CD4-positive, alpha-beta T cell treated with Interleukin-4 for 1 hour (primary cell): ENCODE measurements at places on chromosomes 3 and 15.

DNA sequence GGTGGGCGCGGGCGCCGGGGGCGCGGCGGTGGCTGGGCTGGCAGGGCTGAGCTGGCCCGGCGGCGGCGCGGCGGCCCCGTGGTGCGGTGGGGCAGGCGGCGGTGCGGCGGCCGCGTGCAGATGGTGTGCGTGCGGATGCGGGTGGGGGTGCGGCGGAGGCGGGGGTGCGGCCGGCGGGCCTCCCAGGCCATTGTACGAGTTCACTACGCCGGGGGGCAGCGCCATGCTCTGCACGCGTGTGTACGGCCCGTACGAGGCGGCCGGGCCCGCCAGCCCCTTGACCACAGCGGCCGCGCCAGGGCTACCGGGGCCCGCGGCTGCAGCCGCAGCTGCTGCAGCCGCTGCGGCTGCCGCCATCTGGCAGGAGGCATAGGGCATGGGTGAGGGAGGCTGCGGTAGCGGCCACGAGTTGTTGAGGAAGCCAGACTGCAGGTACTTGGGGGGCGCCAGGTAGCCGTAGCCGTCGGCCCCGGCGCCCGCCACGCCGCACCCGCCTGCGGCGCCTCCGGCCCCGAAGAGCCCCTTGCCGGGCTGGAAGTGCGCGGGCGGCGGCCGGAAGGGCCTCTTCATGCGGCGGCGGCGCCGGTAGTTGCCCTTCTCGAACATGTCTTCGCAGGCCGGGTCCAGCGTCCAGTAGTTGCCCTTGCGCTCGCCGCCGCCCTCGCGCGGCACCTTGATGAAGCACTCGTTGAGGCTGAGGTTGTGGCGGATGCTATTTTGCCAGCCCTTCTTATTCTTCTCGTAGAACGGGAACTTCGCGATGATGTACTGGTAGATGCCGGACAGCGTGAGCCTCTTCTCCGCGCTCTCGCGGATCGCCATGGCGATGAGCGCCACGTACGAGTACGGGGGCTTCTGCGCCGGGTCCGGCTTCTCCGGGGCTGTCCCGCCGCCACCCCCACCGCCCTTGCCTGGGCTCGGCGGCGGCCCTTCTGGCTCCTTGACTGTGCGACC lies 951 bp downstream of the FOXL2 start:
- DNase-seq = no peak

DNA sequence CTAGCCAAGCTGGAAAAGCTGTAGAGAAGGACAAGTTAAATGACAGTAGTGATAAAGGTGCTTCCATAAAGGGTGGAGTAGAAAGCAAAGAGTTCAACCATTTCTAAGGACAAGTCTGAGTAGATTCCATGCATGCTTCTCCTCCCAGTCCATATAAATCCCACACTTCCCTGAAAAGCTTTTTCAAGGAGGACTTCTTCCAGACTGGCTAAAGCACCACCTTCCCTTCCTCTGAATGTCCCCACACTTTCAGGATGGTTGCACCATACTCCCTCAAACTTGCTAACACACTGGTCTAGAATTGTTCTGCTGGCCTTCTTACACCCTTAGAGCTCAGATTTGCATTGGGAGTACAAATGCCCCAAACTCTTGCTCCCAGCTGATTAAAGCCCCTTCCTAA lies 40.9 kb downstream of the FBN1 start:
- no peak for DNase-seq

DNA sequence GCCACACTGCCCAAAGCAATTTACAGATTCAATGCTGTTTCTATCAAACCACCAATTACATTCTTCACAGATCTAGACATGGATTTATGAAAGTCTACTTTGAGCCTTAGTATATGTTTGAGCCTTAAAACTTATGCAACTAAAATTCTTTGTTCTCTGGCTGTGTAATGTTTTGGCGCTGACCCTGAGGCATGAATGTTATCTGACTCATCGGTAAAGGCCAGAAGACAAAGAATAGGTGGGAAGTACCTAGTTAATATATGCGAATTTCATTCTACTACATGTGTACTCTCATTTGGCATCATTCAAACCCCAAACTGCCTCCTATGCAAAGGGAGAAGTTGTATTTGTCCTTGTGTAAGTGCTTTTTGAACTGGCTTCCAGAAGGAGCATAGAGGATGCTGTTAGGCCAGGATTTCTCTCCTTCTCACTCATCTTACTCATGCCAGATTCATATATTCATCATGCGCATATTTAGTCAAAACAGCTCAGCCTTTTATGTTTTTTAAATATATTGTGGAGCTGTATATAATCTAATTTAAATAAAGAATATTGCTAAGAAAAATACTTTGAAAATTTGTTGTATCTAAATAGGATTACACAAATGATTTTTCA lies 204.2 kb downstream of the NFKBIZ start:
- DNase-seq = no peak

DNA sequence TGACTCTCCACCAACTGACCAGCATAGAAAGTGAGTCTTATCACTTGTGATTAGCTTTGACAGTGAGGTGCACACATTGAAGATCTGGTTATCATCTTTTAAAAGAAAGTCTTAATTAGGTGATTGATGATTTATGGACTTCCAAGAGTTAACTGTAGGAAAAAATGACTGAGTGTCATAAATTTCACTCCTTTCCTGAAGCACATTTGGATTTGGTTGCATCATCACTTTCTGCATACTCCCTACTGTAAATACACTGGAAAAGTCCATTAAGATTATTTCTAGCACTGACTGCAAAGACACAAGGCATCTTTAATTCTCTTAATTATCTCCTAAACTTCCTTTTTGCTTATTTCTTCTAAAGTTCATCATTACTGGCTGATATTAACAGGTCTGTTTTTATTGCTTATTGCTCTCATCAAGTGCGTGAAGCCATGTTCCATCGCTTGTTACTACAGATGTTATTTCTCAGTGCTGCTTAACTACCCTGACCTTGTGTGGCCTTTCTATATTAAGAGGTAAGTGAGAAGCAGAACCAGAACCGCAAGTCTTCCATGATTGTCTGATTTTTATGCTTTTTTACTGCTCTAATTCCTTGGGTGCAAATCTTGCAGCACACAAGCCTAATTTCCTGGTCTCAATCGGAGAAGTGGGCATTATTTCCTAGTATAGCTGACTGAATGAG lies 153.2 kb downstream of the MEIS2 start:
- DNase-seq = no peak

GRCh38 chr3:13623101-13623654 lies 74.3 kb downstream of the FBLN2 start:
- DNase-seq = no peak

DNA sequence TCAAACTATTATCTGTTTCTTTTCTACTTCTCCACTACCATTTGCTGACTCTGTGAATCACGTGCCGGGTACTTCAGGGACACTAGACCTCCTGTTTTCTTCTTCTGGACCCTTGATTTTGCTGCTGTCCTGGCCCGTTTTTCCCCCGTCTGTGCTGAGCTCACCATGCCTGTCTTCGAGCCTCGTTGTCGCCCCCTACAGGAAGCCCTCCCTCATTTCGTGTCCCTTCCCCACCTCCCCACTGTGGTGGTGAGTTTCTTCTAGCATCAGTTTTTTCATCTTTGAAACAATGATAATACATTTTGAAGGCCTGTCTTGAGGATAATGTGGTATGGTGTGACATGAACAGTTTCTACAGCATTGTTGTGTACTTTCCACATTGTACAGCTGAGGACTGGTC lies 12.8 kb downstream of the GABRG3 start:
- DNase-seq = no peak

DNA sequence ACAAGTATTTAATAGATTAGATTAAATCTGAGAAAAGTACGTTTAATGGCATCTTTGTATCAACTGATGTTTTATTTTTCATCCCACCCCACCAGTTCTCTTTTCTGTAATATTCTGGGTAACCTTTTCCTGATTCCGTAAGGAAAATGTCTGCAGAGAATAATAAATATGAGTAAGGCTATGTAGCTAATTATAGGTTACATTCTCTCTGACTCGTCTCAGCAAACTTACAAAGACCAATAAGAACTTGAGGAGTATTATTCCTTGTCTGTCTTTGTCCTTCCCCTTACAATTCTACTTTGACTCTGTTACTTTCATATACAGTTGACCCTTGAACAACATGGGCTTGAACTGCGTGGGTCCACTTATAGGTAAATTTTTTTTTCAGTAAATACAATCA lies 12.1 kb downstream of the SNAP23 start:
- no peak for DNase-seq

GRCh38 chr3:111874177-111874820 lies 15.2 kb downstream of the PHLDB2 start:
- no peak for DNase-seq

GRCh38 chr3:143850877-143851276 lies 2.6 kb upstream of the SLC9A9 start:
- no peak for DNase-seq

DNA sequence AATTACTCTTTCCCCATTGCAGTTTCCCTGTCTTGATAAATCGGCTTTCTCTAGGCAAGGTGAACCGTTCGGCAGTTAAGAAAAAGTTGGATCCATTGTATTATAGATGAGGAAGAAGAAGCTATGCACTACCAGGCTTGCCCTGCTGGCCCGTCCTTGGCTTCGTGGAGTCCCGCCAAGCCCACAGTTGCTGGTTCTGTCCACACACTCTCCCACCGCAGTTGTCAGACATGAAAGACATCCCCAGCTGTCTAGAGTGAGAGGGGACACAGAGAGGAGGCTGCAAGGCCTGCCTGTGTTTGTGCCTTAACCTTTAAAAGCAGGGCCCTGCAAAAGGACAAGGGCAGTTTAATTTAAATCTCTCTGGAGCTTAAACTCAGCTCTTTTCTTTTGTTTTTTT lies 47.2 kb upstream of the PLCL2 start:
- DNase-seq = no peak

- no peak for DNase-seq
Observed at GRCh38 chr15:53976844-53977392, 1.3 kb upstream of the UNC13C start.

DNA sequence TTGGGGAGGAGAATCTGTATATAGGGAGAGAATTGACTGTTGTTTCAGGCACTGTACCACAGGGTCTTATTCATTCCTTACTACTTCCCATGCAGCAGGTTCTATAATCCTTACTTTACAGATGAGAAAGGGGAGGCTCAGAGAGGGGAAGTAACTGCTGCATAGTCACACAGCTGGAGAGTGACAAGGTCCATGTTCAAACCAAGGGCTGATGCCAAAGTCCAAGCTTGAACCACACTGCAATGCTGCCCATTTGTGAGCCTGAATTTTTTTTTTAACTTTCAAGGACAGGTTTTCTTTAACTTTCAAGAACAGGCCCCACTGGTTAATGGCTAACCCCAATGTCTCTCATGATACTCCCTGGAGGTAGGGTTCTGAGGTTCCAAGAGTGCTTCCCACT lies 26.2 kb downstream of the RBP2 start:
- DNase-seq = no peak

DNA sequence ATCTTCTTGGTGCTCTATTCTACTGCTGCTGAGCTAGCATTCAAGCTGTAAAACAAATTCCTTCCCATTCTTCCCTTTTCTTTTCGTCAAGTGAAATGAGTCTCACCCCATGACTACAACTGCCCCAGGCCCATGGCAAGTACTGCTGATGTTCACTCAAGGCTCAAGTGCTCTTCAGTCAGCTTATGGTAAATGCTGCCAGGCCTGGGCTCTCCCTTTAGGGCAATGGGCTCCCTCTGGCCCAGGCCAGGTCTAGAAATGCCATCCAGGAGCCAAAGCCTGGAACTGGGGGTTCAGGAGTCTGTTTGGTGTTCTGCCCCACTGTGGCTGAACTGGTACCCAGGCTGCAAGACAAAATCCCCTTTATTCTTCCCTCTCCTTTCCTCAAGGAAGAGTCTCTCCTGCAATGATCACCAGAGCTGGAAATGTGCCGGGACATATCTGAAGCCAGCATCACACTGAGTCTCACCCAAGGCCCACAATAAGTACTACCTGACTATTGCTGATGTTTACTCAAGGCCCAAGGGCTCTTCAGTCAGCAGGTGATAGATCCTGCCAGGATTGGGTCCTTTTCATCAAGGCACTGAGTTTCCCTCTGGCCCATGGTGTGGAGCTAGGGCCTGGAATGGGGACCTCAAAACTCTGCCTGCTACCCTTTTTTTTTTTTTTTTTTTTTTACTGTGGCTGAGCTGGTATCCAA lies 205.0 kb upstream of the STAC start:
- DNase-seq = no peak

DNA sequence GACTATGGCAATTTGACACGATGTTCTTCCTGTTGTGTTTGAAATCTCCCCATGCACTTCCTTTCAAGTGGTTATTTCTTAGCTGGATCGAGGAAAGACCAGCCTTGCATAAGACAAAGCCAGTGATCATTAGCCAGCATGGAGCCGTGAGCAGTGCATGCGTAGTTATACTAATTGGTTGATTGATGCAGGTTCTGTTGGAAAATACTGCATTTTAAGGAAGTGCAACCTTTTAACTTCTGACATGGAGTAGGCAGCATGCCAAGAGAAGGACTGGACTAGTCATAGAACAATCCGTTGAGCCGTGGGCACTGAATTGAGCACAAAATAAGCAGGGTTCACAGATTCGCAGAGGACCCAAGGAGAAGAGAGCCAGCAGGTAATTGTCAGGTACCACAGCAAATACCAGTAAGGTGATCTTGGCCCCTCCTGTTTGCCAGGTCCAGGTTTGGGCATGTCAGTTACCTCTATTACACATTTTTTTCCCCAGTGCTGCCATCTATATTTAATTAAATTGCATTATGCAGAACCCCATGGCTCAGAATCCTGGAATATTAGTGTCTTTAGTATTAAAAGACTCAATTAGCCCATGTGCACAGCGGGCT lies 29.0 kb upstream of the BCL6 start:
- DNase-seq = no peak

DNA sequence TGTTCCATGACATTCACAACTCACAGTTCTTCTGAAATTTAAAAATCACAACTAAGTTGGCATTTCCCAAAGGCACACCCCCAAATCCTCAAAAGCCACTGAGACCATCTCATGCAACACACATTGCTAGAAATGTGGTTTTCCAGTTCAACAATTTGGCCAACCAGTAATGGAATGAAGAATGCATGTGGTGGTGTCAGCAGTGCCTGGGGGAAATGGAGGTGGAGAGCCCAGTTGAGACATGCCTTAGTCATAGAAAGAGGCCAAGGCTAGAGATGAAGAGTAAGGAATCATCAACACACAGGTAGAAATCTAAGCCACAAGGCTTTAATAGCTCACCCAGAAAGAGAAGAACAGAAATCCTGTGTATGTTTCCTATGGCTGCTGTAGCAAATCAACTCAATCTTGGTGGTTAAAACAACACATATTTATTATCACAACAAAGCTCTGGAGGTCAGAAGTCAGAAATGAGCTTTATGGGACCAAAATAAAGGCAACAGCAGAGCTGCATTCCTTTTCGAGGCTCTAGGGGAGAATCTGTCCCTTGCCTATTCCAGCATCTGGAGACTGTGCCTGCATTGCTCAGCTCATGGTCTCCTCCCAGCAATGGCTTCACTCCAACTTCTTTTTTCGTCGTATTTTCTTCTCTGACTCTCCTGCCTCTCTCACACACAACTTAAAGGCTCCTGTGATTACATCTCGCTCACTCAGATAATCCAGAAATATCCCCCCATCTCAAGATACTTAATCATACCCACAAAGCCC lies 54.0 kb downstream of the SNTN start:
- DNase-seq = no peak

DNA sequence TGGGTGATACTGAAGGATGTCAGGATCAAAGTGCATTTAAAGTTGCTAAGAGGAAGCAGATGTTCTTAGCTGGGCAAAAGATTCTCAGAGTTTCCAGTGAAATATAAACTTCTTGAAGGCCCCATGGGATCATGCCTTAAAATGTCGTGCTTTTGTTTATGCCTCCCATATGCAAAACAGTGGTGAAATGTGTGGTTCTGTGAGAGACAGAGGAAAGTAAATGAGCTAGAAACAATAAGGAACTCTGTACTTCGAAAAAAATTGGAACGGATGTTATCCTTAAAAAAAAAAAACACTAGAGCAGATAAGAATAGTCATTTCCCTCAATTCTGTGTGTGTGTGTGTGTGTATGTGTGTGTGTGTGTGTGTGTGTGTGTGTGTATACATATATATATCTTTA lies 497.0 kb upstream of the TBL1XR1 start:
- no peak for DNase-seq
